Activated CD4-positive, alpha-beta T cell treated with anti-CD3 and anti-CD28 coated beads for 1 hour (primary cell): ENCODE measurements at places on chromosomes 6 and 20.

- no peak for DNase-seq
Measured at GRCh38 chr20:44571362-44571988, 10.9 kb upstream of the PKIG start.

- no peak for DNase-seq
Measured at GRCh38 chr20:33843854-33844253, 32.7 kb downstream of the CHMP4B start.

DNA sequence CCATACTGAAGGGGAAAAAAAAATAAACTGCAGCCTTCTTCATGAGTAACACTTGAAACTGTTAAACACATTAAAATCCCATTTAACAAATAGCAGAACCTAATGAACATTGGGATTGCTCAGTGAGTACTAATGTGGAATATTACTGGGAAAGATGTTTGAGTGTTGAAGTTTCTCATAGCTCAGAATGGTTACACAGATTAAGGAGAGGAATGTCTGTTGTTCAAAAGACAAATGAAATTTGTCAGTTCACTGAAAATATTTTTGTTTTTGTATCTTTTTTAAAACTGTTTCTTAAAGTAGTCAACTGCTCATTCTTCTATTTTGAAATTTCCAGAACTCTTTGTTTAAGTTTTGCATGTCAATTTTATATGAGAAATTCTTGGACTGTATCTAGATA, 374.3 kb downstream of the LAMA2 start:
- DNase-seq = no peak

- DNase-seq = no peak
Measured at GRCh38 chr20:13299401-13299800, 78.3 kb downstream of the ISM1 start.

- no peak for DNase-seq
Measured at GRCh38 chr20:49207076-49207475, 12.1 kb upstream of the DDX27 start.

DNA sequence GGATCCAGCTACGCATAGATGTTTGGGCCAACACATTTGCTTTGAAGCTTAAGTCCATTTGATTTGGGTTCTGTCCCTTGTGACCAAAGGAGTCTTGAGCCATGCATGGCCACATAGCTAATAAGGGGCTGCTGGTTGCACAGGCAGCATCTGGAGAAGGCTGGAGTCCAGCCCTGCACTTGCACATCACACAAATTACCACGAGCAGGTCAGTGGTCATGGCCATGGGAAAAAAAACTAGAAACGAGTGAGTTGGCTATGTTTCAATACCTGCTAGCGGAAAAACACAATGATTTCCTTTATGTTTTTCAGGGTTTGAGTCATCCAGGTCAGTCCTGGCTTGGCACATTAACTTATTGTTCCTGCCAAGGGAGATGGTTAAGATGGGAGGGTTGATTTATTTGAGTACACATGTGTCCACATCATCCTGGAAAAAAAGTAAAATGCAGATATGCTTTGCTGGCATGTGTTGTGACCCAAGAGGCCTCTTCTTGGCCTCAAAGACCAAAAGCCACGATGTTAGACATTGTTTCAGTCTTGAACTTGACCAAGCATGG, 5.6 kb upstream of the STX16 start:
- no peak for DNase-seq
